ACHN (cell line): ENCODE measurements at places on chromosomes 3 and 15.

DNA sequence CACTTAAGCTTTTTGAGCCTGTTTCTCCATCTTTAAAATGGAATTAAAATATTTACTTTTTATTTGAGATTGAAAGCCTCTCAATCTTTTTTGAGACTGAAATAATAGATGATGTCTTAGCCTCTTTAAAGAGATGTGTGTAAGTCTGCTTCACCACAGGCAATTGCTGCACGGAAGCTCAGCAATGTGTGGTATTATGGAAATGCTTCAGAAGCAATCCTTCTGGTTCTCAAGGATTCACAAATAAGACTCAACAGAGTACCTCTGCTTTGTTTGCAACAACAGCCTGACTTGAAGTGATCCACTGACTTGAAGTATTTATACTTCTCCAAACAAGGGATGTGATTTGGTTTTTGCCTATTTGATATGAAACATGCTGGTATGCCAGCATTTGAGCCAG is 332.0 kb upstream of the RASGRP1 start:
- DNase-seq, result no peak

DNA sequence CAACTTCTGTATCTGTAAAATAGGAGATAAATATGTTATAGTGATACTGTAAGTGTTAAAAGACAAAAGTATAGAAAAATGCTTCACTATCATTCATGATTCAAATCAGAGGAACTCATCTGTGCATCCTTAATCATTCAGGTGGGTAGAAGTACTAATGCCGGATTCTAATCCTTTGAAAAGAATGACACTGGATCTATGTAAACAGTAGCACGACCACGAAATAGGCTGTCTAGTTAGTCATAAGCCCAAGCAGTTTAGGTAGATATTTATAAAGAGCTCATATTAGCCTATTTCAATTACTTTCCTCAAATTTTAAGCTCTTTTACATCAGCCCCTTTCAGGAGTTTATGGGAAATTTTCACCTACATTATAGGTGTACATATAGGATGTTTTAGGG is 437.9 kb downstream of the SOX2 start:
- no peak for DNase-seq

- no peak for DNase-seq
Observed at GRCh38 chr15:71128939-71129562, 13.8 kb downstream of the THSD4 start.

GRCh38 chr15:67545864-67546263 is 3.4 kb downstream of the MAP2K5 start:
- no peak for DNase-seq

DNA sequence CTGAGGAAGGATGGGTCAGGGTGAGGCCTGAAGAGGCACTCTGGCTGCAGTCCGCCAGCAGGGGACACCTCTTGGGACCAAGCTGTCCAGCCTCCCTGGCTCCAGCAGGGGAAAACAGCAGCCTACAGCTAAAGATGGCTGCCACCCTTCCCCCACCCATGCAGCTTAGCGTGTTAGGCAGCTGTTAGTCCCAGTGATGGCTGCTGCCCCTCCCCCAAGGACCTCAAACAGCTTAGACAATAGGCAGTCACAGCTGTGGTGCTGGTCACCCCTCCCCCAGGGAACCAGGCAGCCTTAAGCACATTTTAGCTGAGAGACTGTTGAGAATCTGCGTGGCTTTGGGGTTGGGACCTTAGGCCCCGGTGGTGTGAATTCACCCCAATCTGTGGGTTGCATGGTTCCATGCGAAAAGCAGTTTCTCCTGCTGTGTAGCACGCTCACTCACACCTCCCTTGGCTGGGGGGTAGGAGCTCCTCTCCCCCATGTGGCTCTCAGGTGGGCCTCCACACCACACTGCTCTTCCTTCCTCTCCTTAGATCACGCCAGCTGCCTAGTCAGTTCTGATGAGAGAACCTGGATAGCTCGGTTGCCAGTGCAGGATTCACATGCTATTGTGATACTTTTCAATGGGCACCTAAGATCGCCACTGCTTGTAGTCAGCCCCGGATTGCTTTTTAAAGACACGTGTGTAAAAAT is 140.5 kb upstream of the CADPS start:
- no peak for DNase-seq

GRCh38 chr3:9678493-9678892 is 25.1 kb upstream of the CPNE9 start:
- no peak for DNase-seq

- DNase-seq, result no peak
Observed at GRCh38 chr3:141261472-141262307, 30.1 kb downstream of the PXYLP1 start.

DNA sequence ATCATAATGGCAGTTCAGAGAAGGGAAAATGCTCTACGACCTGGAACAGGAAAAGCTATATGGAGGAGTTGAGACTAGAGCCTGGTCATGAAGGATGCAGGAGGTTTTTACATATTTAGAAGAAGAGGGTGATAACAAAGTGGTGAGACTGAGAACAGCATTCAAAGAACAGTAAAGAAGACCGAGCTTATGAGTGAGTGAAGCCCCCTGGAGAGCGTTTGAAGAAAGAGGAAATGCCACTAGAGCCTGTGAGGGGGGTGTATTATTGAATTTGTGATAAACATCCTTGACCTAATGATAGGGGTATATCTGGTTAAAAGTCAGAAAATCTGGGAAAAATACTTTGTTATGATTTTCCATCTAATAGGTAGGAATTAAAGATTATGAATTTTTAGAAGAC is 4.2 kb downstream of the PARP9 start:
- DNase-seq, result no peak

- DNase-seq, result peak; percentile 28
Observed at GRCh38 chr3:134299185-134299887, 48.7 kb upstream of the RYK start.

- DNase-seq, result peak; percentile 13
Observed at GRCh38 chr3:46558184-46559043, 7.7 kb downstream of the LRRC2 start.

- DNase-seq, result no peak
Observed at GRCh38 chr15:89441295-89441812, 55.0 kb downstream of the RHCG start.

DNA sequence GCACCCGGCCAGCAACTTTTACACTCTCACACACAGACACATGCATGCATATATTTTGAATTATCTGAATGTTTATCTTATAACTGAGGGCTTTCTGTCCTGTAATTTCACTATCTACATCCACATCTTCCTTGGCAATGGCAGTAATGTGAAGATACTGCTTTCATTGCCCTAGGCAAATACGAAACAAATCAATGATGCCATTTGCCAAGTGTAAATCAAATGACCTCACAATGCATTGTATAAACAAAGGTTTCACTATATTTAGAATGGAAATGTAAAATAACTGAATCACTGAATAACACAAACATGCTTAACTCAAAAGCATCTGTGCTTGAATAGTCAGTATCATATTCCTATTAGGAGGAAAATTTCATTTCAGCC is 455.6 kb downstream of the TBL1XR1 start:
- no peak for DNase-seq

- no peak for DNase-seq
Observed at GRCh38 chr3:72601060-72601459, 247.2 kb downstream of the SHQ1 start.

GRCh38 chr15:92682741-92683510 is 27.4 kb upstream of the FAM174B start:
- no peak for DNase-seq

GRCh38 chr3:107208796-107209195 is 168.4 kb upstream of the CCDC54 start:
- DNase-seq, result no peak

GRCh38 chr15:74385733-74386132 is 18.3 kb upstream of the CYP11A1 start:
- DNase-seq, result no peak

DNA sequence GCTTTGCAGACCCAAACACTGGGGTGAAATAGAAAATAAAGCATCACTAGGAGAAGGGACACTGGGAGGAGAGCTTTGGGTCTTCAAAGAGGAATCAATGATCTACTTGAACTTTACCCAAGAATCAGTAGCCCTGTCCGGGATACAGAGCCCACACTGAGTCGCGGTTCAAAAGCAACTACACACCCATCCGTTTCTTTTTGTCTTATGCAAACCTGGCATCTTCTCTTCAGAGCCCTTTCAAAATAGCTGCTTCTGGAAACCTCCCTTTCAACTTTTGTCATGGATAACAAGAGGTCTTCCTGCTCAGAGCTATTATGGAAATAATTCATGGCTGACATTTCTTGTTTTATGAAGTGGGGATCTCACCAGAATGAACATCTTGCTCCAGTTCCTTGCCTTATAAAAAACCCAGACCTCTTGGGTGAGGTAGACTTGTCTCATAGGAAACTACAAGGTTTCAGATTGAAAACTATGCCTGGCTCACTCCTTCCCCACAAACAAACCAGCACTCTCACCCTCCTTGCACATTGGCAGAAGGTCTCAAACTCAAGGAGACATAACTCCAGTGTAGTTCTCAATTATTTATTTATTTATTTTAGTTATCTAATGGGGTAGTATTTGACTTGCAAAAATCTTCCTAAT is 115.1 kb upstream of the ARHGEF3 start:
- no peak for DNase-seq

GRCh38 chr3:119733812-119734211 is 31.0 kb downstream of the CFAP91 start:
- no peak for DNase-seq

DNA sequence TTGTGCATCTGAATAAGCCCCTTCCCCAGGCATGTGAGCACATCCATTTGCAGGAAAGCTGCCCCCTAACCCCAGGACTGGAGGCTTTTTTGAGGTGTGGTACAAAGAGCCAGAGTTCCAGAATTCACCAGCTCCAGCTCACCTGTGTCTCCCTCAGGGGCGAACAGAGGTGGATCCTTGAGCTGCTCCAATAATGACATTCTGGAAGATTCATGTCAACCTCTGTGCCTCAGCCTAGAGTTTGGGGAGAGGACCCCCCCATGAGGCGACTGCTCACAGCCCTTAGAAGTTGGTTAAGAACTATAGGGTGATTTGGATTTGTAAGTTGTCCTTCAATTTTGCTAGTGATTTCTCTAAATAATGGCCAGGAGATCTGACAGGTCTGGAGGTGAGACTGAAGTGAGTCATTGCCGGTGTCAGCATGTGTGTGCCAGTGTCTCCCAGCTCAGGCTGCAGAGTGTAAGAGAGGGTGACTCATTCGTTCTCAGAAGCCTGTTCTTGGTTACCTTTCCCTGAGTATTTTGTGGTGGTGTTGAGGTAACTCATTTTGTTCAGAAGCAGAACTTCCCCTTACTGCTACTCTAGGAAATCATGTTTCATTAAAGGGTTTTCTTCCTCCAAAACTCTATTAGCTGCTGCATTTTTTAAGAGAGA is 136.9 kb upstream of the TOPAZ1 start:
- DNase-seq, result peak; percentile 55

DNA sequence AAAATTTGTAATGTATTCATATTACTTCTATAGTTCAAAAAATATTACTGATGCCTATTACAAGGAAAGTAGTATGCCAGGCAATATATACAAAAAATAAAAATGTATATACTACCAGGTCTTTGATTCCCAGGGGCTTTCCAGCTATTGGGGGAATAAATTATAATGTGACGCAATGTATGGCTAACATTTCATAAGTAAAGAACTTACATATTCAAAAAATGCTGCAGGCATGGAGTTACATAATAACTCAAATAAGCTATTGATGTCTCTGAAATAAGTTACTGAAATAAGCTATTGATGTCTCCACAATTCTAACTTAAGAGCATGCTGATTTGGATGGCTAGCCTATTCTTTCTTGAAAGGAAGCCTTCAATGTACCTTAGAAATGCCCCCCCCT is 30.2 kb downstream of the MCCC1 start:
- DNase-seq, result no peak

GRCh38 chr3:110521019-110521418 is 550.6 kb upstream of the NECTIN3 start:
- no peak for DNase-seq

DNA sequence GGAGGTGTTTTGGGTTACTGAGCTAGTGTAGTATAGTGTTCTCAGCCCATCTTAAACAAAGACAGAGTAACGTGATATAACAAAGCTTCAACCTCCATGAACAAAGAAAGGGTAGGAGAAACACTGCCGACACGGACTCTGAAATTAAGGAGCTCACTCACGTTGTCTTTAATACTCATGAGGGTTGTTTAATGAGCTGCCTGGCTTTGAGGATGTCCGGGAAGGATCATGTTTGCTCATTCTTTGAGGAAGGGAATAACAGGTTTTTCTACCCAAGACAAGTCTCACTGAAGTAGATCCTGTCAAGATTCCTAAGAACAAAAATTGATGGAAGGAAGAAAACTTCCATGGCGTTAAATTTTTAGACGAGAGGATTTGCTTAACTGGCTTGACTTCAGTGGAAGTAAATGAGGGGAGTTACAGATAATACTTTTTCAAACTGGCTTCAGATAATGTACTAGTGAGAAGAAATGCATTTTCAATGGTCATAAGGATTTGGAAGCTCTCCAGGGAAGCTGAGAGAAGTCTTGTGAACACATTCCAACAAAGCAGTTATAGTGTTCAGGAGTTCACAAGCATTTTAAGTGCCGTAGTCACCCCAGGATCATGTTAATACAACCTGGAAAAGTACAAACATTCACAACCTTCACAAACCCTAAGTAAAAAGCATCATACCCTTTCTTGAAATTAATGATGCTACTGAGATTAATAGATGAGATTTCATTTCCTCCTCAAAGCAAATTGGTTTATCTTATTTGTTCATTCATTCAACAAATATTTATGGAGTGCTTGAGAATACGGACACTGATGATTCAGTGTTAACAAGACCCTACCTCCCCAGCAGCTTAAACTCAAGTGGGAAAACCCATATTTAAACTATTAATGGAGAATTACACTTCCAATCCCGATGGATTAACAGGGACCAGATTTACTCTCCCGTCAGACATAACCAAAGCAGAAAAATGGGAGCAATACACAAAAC is 101.5 kb downstream of the SHQ1 start:
- DNase-seq, result no peak

GRCh38 chr3:89234620-89235019 is 127.2 kb downstream of the EPHA3 start:
- no peak for DNase-seq

DNA sequence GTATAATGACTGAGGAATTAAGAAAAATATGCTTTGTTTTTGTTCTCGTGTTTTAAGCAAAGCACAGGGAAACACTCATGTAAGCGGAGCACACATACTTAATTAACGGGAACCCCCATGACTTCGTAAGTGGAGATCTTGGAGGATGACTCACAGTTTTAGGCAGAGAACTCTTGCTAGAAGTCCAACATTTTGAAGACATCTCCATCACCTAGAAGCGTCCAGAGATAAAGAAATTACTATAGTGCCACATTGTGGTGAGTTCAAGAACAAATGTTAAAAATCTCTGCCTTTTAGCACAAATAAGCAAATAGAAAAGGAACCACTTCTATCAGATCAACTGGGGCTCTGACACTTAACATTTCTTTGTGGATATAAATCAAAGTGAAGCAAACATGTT is 194.1 kb upstream of the ARHGEF26 start:
- DNase-seq, result peak; percentile 10

DNA sequence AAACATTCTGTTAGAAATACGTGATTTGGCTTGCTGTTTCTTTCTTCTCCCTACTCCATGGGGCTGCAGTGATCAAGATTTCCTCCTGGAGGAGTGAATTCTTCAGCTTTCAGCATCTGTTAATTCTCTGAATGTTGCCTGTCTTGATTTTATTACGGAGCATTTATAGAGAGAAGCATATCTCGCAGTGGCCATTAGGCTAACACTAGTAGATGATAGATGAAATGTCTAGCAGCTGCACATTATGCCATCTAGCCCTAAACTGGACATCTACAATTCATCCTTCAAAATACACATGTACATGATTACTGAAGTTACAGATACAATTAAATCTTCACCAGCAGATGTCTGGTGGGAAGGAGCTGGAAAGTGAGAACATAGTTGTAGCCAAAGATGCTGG is 769.8 kb upstream of the NECTIN3 start:
- DNase-seq, result no peak

GRCh38 chr3:157199841-157200240 is 39.9 kb upstream of the CCNL1 start:
- DNase-seq, result no peak
